ENCODE measurements at places on chromosomes 2 and 18.
A peak's percentile ranks its signal among the peaks of the same experiment; 100 is the strongest.

- peak; percentile 42 for DNase-seq
Observed at GRCh38 chr2:61178603-61179545, 16.9 kb downstream of the C2orf74 start.

DNA sequence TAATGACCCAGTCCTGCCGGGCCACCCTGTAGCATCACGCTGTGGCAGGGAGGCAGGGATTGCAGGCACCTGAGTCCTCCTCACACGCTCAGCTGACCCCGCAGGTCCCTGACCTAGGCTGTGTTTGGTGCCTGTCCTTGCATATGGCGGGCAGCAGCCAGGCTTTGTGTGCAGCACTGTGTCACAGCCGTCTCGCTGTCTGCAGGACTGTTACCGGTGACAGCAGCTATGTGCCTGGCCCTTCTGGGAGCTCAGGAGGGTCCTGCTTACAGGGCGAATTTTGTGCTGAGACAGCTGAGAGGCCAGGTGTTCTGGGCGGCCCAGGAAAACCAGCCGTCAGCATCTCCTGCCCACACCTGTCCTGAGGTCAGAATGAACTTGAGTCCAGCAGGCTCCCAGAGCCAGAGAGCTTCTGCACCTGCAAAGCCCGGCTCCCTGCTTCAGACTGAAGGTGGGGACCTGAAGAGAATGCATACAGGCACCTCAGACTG lies 10.4 kb upstream of the ARID5A start:
- DNase-seq: no peak

DNA sequence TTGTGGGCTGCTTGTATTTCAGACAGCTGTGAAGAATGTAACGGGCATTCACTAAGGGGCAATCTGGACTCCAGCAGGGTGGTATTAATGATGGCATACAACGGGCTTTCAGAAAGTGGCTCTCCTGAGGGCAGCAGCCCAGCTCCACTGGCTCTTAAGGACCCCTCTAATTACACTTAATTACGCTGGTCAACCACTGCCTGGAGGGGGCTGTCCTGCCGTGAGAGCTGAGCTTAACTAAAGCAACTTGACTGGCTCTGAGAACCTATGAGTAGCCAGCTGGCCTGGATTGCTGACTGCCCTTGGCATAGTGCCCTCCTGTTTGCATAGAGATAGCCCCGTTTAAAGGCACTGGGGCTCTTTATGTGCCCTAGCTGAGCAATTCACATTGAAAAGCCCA lies 3.8 kb downstream of the LIPG start:
- no peak for DNase-seq

DNA sequence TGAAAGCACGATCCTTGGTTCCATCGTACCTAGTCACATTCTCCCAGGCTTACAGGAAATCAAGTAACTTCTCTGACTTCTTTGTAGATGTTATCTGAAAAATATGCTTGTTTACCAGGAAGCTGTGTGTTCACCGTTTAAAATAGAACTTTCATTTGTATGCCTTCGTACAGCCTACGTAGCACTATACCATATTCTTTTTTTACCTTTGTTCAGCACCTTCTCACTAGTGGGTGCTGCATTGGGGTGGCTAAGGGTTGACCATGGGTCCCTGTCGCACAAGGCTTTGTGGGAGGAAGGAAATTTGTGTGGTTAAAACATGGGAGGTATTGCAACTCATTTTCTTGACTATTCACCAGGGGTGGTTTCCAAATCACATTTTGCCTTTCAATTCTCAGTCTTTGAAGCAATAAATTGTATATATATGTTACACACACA lies 16.6 kb downstream of the MALT1 start:
- DNase-seq: no peak

DNA sequence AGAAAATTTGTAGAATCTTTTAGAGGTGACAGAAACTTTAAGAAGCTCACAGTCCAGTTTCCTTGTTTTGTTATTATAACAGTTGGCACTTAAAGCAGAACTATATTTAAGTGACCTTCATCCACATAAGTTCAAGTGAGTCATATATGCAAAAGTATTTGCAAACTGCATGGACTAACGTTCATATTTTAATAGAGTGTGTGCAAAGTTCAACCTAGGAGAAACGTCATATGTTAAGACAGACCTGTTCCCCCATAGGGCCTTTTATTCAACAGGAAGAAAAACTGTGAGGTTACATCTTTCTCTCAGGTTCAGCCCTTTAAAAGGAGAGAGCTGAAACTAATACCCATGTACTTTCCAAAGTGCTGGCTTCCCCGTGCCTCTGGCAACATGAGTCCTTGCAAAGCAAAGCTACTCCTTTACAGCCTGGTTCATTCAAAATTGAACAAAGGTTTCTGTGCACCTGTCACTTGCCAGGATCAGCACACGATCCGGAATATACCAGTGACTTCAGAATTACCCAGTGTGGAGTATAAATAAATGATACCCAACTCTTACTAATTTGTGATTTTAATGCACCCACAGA lies 280.0 kb upstream of the RAB12 start:
- DNase-seq: no peak

GRCh38 chr2:133690780-133691179 lies 122.5 kb upstream of the NCKAP5 start:
- DNase-seq: no peak

DNA sequence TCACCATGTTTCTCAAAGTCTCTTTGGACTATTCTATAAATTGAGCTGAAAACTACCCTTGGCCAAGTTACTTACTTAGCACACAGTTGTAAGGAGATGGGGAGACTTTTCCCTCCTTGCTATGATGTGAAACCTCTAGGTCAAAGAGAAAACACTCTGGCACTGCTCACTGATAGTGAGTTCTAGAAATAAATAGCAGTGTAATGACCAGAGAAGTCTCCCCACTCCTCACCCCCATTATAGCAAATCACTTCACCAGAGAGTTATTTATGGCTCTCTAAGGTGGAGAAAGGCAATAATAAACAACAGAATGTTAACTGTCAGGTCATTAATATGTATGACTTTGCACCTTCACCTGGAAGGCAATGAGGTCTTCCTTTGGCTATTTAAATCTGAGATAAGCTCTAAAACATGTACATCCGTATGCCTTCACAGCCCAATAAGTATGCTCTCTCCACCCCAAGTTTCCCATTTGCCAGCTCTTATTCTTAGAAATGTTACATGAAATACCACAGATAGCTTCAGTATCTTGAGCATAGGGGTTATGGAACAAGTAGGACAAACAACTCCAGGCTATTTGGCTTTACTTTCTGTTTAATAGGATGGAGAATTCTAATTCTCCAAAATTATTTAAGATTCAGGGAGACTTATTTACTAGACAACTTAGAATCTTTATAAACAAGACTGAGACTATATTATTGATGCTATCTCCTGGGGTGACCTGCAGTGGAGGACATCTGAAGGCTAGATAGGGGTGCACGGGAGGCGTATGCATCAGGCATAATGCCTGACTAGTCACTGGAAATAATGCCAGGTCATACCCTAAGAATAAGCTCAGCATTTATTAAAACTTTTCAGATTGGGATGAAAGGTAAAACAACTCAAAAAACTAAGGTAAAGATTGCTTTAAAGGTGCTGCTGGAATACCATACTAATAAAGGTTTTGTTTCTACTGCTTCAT lies 65.3 kb upstream of the DTNB start:
- no peak for DNase-seq

- DNase-seq: no peak
Observed at GRCh38 chr2:205273148-205273547, 409.2 kb upstream of the NRP2 start.

- DNase-seq: no peak
Observed at GRCh38 chr2:62458206-62458641, 47.8 kb downstream of the TMEM17 start.

DNA sequence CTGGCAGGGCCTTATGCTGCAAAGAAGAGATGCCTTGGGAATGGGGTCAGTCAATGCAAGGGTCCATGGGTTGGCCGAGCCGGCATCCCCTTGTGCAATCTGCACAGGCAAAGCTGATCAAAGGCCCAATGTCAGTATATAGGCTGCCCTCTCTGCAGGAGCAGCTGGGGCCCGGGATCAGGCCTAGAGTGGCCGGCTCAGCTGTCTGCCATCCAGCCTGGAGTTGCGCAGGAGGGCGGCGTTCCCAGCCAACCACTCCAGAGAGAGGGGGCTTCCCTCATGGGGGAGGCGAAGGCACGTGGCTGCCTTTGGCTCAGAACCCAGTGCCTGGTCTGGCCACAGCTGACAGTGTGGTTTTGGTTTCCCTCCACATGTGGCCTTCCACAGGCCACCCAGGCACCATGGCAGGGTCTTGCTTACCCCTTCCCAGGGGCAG lies 3.9 kb downstream of the INPP5D start:
- no peak for DNase-seq

- no peak for DNase-seq
Observed at GRCh38 chr2:237456200-237456843, 30.7 kb upstream of the MLPH start.

- DNase-seq: no peak
Observed at GRCh38 chr18:21141668-21142422, 30.2 kb upstream of the ROCK1 start.

DNA sequence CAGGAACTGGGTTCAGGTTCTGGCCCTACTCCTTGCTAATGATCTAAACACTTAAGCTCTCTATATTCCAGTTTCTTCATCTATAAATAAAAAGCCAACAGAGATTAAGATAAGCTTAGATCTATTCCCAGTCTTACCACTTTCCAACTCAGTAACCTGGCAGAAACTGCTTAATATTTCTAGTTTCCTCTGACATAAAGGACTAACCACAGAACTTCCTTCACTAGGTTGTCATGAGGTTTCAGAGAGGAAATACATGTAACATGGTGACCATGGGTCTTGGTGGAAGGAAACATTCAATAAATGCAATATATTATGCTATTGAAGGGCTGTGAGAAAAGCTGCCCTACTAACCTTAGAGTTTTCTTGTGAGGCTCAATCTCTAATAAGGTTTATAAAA lies 114.4 kb upstream of the PDE1A start:
- no peak for DNase-seq

DNA sequence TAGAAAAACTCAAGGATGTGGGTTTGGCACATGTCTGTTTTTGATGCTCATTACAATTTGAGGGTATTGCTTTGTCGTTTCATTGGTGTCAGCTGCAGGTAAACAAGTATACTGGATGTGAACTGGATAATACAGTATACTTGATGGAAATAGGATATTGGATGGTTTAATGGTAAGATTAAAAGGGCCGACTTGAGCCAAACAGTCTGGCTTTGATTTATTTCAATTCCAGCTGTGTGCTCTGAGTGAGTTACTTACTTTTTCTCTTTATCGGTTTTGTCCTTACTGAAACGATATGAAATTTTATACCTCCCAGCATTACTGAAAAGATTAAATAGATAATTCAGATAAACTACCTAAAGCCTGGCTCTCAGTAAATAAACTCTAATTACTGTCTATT lies 227.6 kb downstream of the ASXL3 start:
- no peak for DNase-seq

DNA sequence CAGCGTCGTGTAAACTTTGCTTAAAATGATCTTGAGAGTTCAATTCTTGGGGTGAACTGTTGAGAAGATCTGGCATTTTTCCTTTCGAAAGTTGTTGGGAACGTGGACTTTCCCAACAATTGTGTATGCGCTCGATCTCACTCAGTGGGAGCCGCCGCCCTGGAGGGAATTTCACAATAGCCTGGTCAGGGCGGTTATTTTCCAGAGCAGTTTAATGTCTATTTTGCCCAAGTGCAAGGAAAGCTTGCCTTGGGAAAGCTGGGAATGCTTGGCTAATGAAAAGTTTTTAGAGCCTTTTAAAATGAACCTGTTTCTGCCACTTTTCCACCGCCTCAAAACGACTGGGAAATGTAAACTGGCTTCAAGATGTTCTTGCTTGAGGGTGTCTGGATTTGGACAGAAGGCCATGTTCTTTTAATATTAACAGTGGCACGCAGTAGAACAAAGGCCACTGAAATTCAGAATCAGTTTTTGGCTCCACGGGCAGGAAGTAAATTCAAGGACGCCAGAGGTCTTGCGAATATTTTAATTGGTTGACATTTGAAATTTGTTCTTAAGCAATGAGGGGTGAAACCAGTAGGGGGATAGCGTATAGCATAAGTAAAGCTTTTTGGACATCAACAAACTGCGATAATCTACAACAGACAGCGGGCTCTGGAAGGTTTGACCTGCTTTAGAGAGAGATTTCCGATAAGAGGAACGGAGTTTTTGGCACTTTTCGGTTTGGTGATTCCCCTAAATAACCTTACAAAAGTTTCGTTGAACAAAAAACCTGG lies 1.2 kb downstream of the CFLAR start:
- DNase-seq: peak; percentile 90

GRCh38 chr2:216989340-216990129 lies 129.7 kb upstream of the TNP1 start:
- no peak for DNase-seq

DNA sequence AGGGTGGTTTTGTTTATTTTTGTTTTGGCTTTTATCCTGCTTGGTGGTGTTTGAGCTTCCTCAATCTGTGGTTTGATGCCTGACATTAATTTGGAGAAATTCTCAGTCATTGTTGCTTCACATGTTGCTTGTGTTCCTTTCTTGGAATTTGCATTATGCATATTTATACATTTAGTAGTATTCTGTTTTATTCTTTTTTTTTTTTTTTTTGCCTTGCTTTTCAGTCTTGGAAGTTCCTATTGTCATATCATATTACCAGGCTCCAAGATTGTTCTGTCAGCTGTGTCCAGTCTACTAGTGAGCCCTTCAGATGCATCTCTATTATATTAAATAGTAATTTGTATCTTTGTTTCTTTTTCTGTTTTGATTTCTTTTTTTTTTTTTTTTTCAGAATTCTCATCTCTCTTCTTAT lies 77.0 kb downstream of the EPC2 start:
- no peak for DNase-seq

GRCh38 chr18:56458770-56459712 lies 179.4 kb downstream of the TXNL1 start:
- no peak for DNase-seq

GRCh38 chr18:9210966-9211365 lies 74.4 kb downstream of the ANKRD12 start:
- no peak for DNase-seq

DNA sequence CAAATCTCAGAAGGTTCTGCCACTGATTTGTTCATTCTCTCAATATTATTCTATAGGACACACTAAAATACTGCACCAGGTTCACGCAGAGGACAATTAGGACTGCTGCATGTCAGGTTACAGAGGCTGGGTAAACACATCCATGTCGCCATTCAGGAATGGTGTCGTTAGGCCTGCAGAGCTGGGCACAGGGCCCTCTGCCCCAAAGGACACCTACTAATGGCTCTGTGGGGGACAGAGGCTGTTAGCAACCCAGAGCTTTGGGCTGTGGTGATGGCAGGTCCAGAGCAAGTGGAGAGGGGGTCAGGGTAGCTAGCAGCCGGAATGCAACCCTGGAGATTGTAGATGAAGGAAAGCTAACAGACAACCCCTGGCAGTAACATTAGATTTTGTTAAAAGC lies 115.9 kb downstream of the TTC32 start:
- DNase-seq: no peak

All from RKO (cell line).